CD4-positive, alpha-beta T cell (primary cell): ENCODE measurements at places on chromosomes 16 and 17. TPM values are rescaled to one million over a fixed set of nuclear protein-coding genes. Genes with fewer than 3 reads are reported as not detected.

Gene USP22
- total RNA-seq: 194 TPM

Gene SRCIN1
- total RNA-seq: not detected

Gene TSNAXIP1
- 0.52 TPM for total RNA-seq

Gene CRHR1
- not detected for total RNA-seq

Gene TMC5
- not detected for total RNA-seq

GRCh38 chr17:68819465-68819864, 135.7 kb downstream of the ABCA8 start:
- H3K27me3 ChIP-seq: no peaks in the 10 kb centered on the region
- DNase-seq: no peak
- no peaks in the 10 kb centered on the region for H3K4me1 ChIP-seq
- H3K27ac ChIP-seq: no peak overlapping the region

DNA sequence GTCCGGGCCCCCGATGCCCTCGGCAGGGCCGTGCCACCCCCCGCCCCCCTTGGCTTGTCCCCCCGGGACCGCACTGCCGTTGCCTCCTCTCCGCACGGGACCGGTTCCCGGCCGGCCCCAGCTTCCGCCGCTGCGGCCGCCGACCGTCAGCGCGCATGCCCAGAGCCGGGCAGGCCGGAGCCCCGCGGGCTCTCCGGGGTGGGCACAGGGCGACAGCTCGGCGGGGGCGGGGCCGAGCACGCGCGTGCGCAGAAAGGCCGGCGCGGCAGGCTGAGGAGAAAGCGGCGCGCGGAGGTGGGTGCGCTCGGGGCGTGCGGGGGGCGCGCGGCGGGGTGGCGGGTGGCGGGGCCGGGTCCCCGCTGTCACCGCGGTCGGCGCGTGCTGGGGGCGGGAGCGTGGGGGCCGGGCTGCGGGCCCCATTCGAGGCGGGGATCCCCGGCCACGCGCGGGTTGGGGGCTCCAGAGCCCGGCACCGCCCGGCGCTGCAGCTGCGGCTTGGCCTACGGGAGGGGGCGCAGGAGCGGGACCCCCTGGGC, at the start of gene TBC1D24:
TSS of gene TBC1D24 (plus strand) at position 251 of the 536 bp plus-strand sequence. CDS start 21,022 bp downstream, outside the sequence.
- no peak within 1 kb of the TSS for H3K27ac ChIP-seq
- peak within 1 kb of the TSS; percentile 60 for H3K4me3 ChIP-seq
- peak; percentile 50 for DNase-seq
- peaks cover 37% of the 10 kb centered on the region for H3K4me1 ChIP-seq

DNA sequence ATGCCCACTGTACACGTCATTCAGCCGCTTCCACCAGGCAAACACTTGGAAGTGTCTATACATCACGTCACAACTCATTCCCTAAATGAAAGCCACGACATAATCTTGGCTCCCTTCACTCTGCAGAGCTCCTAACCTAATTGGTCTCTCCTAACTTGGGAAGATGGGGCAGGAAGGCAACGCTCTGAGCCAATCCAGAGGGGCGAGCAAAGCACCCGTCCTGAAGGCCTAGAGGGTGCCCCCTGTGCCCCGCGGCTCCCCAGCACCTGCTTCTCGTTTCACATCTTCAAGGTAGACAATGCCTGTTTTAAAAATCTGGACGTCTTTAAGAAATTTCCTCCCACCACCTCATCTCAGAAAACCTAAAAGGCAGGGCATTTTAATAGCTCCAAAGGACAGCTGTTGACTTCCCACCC, 1.0 kb downstream of the CSNK2A2 start:
- no peak for DNase-seq
- peaks cover 19% of the 10 kb centered on the region for H3K4me1 ChIP-seq
- peak overlapping the region; percentile 65 for H3K4me3 ChIP-seq
- H3K27me3 ChIP-seq: peaks cover 2% of the 10 kb centered on the region
- H3K36me3 ChIP-seq: peaks cover 39% of the 10 kb centered on the region

DNA sequence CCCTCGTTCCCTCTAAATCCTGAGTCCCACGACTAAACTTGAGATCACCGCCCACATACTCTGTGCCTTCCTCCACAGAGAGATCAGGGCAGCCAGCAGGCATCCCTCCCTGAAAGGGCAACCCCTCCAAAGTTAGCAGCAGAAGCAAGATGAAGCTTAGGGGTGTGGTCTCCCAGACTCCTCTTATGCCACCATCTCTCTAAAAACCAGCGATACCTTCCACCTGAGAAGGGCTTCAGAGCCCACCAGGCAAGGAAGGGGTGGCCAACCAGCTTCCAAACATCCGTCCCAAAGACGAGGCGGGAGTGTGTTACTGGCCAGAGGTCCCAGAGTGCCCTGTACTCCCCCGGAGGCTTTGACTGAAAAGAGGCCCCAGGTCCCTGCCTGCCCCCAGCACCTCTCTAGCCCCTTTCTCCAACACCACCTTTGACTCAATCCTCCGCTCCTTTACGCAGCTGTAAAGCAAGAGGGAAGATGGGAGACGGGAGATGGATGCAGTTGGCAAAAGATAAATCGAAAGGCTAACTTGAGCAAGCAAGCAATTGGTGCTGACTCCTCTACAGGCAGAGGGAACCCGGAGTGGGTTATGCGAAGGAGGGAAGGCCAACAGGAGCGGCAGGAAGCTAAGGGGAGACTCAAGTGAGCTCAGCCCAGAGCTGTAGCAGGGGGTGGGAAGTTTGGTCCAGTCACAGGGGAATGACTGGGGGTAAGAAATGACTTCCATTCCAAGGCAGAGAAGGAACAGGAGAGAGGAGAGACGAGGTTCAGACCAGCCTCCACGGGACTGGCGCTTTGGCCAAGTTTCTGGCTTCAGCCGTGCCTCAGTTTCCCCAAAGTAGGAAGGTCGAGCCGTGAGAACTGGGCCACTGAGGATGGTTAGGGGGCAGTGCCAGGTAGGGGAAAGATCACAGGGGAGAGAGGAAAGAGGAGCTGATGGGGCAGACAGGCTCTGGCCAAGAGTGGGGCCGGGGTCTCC, 1.0 kb downstream of the ST3GAL2 start:
- peak overlapping the region; percentile 81 for H3K4me3 ChIP-seq
- peak overlapping the region; percentile 33 for H3K27ac ChIP-seq
- peaks cover 46% of the 10 kb centered on the region for H3K4me1 ChIP-seq

GRCh38 chr17:3547628-3548027, 10.0 kb downstream of the TRPV3 start:
- no peak overlapping the region for H3K27ac ChIP-seq
- no peak for DNase-seq
- H3K36me3 ChIP-seq: no peaks in the 10 kb centered on the region
- H3K4me3 ChIP-seq: no peak overlapping the region
- no peaks in the 10 kb centered on the region for H3K27me3 ChIP-seq
